ENCODE measurements at places on chromosomes 2 and 18.

DNA sequence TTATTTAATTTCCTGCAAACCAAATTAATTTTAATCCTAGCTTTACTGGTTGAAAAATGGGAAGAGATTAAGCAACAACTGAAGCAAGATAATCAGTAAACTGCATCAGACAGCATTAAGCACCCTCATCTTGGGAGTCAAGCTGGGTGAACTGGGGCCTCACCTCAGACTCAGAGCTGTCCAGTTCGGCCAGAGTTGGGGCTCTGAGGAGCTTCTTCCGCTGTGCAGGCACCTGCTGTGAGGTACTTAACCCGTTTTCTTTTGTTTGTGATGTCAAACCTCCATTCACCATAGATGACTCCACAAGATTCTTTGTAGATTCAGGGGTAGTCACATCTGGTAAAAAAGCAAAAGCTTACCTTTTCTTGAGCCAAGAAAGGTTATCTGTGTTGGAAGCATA lies 71.8 kb downstream of the PRELID3A start:
- no peak for DNase-seq

DNA sequence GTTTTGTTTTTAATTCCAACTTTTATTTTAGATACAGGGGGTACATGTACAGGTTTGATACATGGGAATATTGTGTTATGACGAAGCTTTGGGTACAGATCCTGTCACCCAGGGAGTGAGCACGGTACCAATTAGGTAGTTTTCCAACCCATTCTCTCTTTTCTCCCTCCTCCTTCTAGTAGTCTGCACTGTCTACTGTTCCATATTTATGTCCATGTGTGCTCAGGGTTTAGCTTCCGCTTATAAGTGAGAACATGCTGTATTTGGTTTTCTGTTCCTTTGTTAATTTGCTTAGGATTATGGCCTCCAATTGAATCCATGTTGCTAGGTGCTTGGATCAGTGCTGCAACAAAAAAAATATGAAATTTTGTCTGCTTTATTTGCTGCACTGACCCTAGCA lies 659.3 kb upstream of the TMEFF2 start:
- DNase-seq, result no peak

- no peak for DNase-seq
These were observed 45.6 kb upstream of the ZC3H15 start for GRCh38 chr2:186440506-186440905.

DNA sequence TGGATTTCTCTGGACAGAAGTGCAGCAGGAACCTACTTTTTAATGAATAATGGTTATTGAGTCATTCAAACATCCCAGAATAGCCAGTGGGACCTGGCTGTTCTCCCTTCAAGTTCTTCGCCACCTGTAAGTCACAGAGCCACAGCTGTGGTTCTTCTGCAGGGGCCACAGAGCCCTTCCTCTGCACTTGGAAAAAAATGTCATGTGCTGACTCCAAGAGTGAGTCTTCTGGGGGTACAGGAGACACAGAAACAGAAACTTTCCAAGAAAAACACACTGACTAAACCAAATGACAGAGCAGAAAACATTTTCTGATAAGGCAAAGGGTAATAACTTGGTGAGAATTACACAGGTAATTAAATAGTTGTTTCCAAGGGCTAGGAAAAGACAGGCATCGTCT lies 68.7 kb upstream of the FN1 start:
- no peak for DNase-seq

GRCh38 chr18:23487738-23488570 lies 15.4 kb upstream of the RMC1 start:
- DNase-seq, result no peak

DNA sequence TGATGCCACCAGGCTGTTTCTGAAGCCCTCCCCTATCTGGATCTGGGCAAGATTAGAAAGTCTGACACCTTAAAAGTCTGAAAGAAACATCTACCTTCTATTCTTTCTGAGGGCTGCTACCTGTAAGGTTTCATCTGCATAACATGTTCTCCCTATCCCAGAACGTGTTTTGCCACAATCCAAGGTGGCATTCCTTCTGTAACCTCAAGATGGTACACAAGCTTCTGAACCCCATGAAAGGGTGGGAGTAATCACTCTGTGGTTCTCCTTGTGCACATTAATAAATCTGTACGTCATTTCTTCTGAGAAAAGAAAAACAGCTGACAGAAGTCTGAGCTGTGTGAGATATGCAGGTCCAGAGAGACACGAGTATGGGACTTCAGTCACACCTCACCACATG lies 41.8 kb upstream of the MSH6 start:
- no peak for DNase-seq

- DNase-seq, result no peak
These were observed 14.5 kb upstream of the IL1RN start for GRCh38 chr2:113112871-113113270.

DNA sequence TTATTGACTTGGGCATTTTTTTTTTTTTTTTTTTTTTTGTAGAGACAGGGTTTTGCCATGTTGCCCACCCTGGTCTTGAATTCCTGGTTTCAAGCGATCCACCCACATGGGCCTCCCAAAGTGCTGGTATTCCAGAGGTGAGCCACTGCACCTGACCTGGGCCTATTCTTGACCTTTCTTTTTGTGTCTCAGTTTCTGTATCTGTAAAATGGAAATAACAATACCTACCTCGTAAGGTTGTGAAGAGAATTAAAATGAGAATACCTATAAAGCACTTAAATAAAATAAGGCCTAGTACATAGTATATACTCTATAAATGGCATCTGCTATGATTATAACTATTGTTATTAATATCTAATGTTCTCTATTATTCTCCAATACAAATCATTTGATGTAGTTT lies 15.7 kb downstream of the MAP4K3 start:
- DNase-seq, result no peak

- no peak for DNase-seq
These were observed 263.7 kb downstream of the ANAPC1 start for GRCh38 chr2:111620281-111620680.

DNA sequence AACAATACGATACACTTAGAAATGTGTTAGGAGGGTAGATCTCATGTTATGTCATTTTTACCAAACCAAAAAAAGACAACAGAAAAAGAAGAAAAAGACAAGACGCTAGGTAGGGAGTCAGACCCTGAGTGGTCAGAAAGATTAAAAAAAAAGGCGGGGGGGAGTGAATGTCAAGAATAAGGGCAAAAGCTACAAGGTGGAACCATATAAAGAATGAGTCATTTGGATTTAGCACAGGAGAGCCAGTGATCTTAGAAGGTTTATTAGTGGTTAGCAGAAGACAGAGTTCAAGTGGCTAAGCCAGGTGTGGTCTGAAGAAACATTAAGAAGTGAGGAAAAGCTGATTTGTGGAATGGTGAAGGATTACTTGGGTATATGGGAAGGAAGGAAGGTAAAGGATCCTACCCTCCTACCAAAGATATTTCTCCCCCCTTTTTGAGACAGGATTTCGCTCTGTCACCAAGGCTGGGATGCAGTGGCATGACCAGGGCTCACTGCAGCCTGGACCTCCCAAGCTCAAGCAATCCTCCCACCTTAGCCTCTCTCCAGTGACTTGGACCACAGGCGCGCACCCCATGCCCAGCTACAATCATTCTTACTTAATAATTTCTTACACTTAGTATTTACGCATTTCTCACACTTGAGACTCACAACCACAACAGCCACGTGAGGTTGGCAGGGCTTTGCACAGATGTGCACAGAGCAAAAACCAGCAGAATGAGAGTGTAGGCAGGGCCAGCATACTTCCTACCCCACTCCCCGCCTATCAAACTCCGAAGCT lies 2.6 kb downstream of the DSC2 start:
- DNase-seq, result no peak

DNA sequence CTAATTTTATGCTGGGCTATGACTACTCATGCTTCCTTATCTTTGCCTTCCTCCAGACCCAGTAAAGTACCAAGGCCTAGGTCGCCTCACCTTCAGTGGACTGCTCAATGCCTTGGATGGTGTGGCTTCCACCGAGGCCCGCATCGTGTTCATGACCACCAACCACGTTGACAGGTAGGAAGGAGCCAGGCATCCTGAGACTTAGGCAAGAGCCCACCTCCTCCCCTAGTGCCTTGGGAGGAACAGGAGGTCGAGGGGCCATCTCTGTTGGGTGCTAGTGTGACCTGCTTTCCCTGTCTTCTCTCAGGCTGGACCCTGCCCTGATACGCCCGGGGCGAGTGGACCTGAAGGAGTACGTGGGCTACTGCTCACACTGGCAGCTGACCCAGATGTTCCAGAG lies 3.3 kb downstream of the BCS1L start:
- no peak for DNase-seq

DNA sequence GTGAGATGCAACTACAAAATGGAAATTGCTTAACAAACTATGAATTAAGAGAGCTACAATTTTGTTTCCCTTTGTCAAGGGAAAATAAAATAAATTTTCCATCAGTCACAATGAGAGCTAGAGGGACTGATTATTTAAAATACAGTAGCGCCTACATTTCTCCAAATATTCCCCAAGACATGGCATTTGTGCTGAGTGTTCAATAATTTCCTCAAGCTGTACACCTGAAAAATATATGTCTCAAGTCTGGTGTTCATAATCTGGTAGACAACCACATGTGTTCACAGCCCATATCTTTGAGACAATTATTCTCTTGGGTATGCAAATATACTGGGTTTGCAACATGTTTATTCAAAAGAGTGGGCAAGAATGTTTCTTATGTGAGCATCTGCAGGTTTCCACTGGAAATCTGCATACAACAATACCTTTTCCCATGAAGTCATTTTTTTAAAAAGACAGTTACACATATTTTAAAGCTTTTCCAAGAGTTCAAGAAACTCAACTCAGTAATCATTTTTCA lies 240.1 kb upstream of the VRK2 start:
- no peak for DNase-seq

- no peak for DNase-seq
These were observed 157.2 kb upstream of the CAPN13 start for GRCh38 chr2:30964334-30965005.

DNA sequence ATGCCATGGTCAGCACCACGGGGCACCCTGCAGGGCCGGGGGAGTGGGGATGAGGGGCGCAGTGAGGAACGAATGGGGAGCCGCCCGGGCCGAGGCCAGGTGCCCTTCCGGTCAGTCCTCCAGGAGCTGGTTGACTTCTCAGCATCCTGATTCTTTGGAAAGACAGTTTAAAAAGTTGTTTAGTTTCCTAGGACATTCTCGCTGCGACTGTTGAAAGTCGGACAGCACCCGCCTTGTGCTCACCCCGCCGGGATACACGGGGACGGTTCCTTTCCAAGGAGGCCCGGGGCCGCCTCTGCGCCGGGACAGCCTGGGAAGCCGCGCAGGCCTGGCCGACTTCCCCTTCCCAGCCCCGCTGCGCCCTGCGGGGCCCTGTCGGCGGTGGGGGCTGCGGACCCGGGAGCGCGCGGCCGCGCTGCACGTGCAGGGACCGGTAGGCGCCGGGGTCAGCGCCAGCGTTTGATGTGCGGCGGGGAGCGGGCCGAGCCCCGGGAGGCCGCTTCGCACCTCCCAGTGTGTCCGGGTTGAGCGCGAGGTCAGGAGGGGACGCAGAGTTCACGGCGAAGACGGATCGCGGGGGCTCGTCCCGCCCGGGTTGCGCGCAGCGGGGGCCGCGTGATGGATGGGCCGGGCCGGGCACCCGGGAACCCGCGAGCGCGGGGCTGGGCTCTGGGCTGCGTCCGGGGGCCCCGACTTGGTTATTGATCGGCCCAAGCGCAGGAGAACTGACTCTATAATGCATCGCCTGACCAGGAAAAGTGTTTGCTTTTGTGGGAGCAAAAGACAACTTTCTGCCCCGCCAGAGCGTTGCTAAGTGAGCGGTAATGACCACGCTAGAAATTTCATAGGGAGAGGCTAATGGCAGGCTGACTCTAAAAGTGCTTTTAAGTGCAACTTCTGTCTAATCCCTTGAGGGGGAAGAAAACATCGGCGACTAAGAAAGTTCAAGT lies 28.0 kb upstream of the SMIM21 start:
- peak; percentile 82 for DNase-seq

GRCh38 chr2:20599861-20600461 lies 50.9 kb downstream of the HS1BP3 start:
- peak; percentile 38 for DNase-seq

GRCh38 chr2:158221063-158222020 lies 119.7 kb downstream of the UPP2 start:
- no peak for DNase-seq

GRCh38 chr2:86623494-86624266 lies at the start of gene RNF103:
RNF103 (minus strand) TSS chr2:86623865; CDS start chr2:86622886, 979 bp downstream.
- peak; percentile 98 for DNase-seq

DNA sequence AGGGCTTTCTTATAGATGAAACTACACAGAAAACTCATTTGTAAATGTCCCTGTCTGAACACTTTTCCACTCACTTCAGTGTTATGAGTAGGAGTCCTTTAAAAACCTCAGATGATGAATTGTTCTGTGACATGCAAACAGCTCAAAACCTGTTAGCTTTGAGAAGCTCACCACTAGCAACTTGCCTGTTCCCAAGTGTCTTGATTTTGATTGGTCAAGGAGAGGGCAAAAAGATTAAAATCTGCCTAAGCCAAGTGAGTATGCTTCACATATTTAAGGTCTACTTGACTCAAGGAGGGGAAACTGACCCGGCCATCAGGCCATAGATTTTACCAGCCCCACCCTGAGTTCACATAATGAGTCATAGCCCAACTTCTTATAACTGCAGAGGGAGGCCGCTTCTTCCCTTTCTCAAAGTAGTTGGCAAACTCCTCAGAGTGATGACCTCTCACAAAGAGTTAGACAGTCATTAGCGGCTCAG lies 45.2 kb upstream of the MEIS1 start:
- no peak for DNase-seq

GRCh38 chr2:86706220-86706619 lies 13.9 kb upstream of the RMND5A start:
- DNase-seq, result no peak

DNA sequence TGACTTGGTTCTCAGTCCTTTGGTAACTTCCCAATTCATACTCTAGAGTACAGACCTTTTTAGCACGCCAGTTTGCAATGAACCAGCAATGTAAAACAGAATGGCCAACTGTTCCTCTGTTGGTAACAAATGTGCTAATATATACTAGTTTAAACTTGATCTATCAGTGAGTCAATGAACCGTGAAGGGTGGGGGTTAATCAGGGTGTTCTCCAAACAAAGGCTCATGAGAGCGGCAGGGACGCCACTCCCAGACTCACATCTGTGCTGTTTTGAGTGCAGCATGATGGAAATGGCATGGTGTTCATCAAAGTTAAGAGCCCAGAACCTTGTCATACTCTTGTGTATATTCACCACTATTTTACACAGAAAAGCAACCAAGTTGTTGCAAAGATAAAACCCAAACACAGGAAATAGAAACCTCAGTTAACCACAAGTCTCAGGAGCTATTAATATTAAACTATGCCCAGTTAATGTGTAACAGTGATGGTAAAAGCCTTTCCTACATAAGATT lies 70.3 kb downstream of the CERKL start:
- no peak for DNase-seq

DNA sequence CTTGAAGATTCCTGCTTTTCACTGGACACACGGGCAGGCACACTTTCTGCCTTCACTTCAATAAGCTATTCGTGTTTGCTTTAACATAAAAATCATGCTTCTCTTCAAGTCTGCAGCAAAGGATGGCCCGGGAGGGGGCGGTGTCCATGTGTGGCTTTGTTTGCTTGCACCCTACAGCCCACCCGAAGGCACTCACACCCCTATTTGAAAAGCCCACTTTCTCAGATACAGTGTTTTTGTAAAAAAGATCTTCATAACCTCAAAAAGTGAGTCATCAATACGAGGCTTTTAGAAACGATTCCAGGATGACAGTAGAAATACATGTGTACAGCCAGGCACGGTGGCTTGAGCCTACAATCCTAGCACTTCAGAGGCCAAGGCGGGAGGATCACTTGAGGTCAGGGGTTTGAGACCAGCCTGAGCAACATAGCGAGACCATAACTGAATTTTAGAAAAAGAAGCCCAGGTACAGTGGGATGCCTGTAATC lies 36.5 kb upstream of the HPCAL1 start:
- peak; percentile 3 for DNase-seq

- DNase-seq, result no peak
These were observed 2.2 kb downstream of the ABI2 start for GRCh38 chr2:203330434-203330833.
